Stimulated activated CD8-positive, alpha-beta memory T cell treated with anti-CD3 and anti-CD28 coated beads, Interleukin-15, amount 100 ng/mL, for 4 hours (primary cell): ENCODE measurements at places on chromosomes 1 and 21.
A peak's percentile ranks its signal among the peaks of the same experiment; 100 is the strongest.

GRCh38 chr1:1430114-1430982 is 5.1 kb upstream of the VWA1 start:
- DNase-seq, result no peak

DNA sequence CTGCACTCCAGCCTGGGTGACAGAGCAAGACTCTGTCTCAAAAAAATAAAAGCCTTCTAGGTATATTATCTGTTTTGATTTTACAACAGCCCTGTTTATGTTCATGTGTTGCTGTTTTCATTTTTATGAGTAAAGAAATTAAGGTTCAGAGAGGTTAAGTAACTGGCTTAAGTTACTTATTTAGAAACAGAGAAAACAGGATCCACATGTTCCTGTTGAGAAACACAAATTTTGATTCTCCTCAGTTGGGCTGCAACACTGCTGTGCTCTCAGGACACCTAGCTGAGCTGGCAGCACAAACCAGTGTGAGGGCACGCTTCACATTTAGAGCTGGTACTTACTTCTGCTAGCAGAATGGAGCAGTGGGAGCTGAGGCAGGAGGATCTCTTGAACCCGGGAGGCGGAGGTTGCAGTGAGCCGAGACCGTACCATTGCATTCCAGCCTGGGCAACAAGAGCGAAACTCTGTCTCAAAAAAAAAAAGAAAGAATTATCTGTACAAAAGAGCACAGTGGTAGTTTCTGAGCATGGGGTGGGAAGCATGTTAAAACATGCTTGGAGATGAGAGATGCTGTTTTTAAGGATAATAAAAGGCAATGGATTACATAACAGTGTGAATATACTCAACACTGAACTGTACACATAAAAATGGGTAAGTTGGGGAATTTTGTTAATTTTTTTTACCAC is 2.4 kb downstream of the SPRTN start:
- no peak for DNase-seq

DNA sequence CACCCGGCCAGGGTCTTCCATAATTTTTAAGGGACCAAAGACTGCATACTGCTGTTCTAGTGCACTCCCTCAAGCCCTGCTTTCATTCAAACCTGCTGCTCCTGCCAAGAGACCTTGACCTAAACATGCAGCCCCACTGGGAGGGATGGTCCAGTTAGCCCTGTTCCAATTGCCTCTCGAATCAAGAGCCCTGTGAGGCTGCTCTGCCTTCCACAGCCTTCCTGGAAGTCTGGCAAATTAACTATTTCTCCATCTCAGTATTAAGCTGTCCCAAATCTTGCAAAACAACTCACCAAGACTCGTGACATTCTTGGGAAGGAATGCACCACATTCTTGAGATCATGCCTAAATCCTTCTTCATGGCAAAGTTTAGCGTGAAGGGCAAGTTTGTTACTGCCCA is 231.3 kb downstream of the C1orf94 start:
- no peak for DNase-seq

DNA sequence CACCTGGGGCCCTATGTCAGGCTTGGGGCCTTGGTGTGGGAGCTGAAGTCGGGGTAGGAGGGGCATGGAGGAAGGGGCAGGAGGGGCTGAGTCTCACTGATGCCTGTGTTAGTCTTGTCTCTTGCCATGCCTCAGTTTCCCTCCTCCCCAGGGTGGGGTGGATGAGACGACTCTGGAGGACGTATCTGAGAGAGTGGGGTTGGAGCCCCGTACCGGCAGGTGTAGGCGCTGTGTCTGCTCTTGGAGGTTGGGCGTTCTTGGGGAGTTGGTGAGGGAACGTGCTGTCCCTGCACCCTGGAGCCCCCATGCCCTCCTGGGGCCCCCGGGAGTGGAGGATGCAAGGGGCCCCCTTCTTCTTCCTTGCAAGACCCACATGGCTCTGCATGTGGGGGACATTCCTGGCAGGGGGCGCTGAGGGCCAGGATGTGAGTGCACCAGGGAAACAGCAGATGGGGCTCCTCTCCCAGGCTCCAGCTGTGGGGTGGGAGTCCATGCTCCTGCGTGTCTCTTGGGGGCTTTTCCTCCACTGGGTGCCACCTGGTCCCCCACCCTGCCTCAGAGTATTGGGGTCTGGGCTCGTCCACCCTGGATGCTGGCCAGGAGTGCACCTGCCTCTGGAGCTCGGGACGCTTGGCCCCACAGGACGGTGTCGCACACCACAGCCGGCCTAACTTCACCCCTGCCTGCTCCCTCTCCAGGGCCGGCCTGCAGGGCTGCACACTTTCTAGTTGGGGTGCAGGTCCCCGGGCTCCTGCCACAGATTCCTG is 1.4 kb upstream of the TNFRSF14 start:
- no peak for DNase-seq

DNA sequence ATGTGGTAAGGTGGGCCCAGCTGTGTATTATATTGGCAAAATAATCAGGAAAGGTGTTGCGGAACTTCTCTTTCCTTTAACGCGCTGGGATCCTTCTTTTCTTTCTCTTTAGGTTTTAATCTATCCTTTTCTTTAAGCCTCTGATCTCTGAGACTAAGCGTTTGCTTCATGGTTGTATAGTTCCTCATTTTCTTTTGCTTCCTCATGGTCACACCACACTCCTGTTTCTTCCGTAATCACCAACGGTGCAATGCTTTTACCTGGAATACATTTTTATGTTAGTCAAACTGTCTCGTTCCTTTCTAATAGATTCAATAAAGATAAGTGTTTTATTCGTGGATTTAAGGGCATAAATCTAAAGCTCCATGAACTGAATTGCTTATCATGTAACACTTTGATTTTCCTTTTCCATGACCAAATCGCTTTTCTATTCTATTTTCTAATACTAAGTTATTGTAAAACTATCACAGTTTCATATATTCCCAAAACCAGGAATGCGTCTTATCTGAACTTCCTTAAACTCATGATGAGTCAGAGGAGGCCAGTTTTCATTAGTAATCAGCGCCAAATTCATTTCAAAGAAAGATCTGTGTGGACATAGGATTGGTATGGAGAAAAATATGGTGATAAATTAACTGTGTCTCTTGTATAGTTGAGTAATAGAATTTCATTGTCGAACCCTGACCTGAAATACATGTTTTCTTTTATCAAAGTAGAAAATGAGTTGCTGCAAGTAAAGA is 12.2 kb downstream of the SDCCAG8 start:
- no peak for DNase-seq

DNA sequence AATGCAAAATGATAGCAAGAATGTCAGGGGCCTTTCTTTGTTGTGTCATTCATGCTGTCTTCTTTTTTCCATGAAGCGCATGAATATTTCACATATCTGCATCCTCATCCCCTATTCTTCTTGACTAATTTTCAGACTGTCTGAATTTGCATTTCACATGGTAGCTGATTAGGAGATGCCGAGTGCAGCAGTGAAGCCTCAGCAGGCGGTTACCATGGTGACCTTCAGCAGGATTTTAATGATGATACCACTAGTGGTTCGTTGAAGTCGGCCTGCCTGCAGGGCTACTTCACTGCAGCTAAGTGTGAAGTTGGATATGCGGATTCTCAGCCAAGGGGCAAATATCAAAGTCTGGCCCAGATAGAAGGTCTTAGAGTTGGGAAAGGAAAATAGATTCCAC is 141.8 kb downstream of the NEK7 start:
- no peak for DNase-seq

DNA sequence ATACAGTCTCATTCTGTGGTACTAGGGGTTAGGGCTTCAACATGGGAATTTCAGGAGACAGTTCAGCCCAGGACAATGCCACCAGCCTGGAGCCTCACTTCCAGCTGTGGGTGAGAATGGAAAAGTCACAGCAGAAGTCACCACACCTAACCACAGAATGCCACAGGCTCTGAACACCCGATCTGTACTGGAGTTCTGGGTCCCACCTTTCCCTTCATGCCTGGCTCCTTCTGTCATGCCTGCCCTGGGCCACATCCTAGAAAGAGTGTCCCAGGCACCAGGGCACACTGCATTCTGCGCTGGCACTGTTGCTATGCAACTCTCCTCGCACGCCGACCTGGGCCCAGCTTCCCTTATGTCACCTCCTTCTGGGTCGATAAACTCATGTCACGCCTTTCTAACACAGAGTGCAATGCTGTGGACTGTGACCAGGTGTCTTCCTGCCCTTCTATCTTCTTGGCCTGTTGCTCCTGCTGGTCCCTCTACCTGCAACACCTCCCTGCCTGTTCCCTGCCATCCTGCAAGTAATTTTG is 21.2 kb downstream of the RCSD1 start:
- DNase-seq, result no peak

GRCh38 chr1:27668121-27668807 is 3.7 kb downstream of the IFI6 start:
- DNase-seq, result no peak

GRCh38 chr1:235902677-235903542 is 36.2 kb upstream of the LYST start:
- DNase-seq, result no peak

GRCh38 chr1:65955503-65955902 is 162.8 kb downstream of the PDE4B start:
- no peak for DNase-seq

- DNase-seq, result no peak
These were observed 285.0 kb upstream of the NFIA start for GRCh38 chr1:60797351-60797750.

GRCh38 chr1:94323311-94324177 is 86.2 kb upstream of the ARHGAP29 start:
- no peak for DNase-seq

GRCh38 chr1:12386130-12386529 is 156.3 kb downstream of the VPS13D start:
- DNase-seq, result peak; percentile 9

GRCh38 chr1:39898191-39898590 is 3.5 kb downstream of the MYCL start:
- DNase-seq, result no peak

- no peak for DNase-seq
These were observed 456 bp downstream of the PTPN14 start for GRCh38 chr1:214550857-214551435.

DNA sequence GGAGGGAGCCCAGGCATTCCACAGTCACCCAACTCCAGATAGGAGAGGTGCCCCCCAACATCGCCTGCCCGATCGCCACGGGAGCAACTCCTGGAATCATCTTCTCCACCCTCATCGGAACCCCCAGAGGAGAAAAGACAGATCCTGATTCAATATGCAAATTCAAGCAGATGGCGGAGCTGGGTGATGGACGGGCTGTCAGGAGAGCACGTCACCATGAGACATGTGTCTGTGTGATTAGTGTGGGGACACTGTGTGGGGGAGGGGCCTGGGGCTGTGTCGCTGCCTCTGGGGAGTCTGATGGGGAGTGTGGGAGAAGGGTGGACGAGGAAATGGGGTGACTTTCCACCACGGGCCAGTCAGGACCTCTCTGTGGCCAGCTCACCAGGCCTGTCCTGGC is 90.2 kb upstream of the CSF3R start:
- no peak for DNase-seq

DNA sequence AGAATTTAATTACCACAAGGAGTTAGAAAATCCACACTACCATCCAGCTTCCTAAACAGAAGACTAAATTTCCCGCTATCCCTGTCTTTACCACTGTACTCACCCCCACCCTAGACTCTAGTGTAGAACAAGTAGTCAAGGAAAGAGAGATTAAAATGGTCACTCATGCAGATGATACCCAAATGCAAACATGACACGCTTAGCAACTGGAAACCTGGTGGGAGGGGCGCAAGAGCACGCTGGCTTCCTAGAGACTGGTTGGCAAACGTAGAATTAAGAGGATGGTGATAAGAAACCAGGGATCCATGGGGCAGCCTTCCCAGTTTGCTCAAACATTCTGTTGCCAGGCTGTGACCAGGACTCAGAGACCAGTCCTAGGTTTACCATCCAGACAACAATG is 9.9 kb upstream of the LDLRAD1 start:
- no peak for DNase-seq

DNA sequence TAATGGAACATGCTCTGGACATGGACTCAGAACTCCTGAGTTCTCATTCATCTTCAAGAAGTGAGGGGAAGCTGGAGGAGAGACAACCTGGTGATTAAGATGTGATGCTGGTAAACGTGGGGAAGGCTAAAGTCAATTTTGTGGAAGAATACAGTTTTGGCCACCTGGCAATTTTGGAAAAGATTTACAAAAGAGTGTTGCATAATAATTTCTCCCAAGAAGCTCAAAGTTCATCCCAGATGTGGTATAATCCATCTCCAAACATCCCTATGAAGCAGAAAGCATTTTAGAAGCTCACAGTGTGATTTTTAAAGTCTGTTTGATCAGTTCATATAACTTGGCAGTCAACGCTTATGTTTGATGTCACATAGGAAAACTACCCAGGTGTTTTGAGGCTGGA is 208.7 kb downstream of the LMX1A start:
- no peak for DNase-seq

- no peak for DNase-seq
These were observed 129.8 kb upstream of the DAB1 start for GRCh38 chr1:57553666-57554065.

- DNase-seq, result no peak
These were observed 1.4 kb downstream of the B3GALNT2 start for GRCh38 chr1:235502601-235503402.

DNA sequence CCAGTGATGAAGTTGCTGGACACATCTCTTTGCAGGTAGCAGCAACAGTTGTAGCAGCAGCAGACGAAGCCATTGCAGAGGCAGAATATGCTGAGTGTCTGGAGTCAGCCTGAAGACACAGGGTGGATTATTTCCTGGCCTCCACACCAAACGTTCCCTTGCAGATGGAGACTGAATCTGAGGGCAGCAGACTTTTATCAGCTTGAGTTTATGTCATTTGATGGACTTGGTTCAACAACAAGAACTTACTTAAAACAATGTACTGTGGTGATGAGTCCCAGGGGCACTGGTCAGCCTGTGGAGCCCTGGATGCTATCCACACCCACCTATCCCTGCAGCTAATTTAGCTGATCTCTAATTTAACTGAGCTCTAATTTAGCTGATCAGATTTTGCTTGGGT is 17.1 kb upstream of the MPZL1 start:
- DNase-seq, result no peak

DNA sequence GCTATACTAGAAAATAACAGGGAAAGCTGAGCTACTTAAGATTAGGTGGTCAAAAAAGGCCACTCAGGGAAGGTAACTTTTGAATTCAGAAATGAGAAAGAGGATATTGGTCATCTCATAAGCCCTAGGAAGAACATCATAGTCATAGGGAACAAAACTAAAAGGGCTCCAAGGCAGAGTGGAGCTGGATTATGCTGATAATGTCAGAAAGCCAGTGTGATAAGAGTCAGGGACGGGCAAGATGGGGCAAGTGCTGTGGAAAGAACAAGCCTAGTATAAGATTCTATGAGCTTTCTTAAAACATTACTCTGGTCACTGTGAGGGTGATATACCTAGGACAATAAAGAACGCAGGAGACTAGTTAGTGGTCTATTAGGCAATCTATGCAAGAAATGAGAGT is 106.6 kb downstream of the DUSP10 start:
- DNase-seq, result no peak

GRCh38 chr1:64167176-64167575 is 36.2 kb upstream of the UBE2U start:
- DNase-seq, result no peak

- no peak for DNase-seq
These were observed 2.3 kb downstream of the TNNI1 start for GRCh38 chr1:201419256-201419655.

DNA sequence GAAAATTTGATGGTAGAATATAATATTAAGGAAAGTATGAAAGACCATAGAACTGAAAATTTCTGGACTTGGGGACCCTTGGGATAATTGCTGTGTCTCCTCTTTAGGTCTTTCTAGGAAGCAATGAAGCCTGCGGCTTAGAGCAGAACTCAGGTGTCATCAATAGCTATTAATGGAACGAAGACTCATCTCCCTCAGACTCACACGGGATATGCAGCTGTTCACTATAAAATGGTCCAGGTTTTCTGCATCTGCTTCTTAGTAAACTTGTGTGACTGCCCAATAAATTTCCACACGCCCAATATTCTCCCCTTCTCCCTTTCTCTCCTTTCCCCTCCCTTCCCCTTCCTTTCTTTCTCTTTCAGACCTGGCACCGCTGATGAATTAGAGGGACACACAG is 392.5 kb downstream of the HLX start:
- no peak for DNase-seq
